ENCODE measurements at places on chromosomes 2 and 18.

DNA sequence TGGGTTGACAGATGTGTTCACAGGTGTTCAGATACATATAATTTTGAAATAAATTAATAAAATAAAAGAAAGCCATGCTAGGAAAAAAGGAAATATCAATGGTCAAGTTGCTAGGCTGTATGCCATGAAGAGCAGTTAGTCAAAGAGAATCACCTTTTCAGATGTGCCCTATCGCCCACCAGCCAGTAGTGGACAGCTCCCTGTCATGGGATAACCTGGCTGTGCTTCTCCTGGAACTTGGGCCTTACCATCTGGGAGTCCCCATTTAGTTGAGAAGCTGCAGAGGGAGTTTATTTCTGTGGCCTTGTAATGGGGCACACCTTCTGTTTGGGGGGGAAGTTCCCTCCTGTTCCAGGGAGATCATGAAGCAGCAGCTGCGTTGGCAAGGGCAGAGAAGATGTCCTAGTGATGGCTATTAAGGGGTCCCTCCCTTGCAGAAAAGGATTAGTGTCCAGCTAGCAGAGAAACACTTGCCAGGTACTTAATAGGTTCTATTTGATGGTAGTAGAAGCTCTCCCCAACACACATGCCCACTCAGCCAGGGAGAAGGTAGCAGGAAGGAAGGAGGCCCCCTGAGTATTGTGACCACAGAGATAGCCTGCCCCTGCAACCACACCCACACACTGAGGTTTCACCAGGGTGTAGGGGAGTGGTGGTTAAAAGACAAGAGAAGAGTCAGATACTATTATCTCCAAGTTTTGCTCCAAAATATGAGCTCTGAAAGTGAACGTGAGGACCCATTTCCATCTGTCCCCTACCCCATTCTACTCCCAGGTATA lies 117.7 kb downstream of the B3GNT2 start:
- no peak for DNase-seq

DNA sequence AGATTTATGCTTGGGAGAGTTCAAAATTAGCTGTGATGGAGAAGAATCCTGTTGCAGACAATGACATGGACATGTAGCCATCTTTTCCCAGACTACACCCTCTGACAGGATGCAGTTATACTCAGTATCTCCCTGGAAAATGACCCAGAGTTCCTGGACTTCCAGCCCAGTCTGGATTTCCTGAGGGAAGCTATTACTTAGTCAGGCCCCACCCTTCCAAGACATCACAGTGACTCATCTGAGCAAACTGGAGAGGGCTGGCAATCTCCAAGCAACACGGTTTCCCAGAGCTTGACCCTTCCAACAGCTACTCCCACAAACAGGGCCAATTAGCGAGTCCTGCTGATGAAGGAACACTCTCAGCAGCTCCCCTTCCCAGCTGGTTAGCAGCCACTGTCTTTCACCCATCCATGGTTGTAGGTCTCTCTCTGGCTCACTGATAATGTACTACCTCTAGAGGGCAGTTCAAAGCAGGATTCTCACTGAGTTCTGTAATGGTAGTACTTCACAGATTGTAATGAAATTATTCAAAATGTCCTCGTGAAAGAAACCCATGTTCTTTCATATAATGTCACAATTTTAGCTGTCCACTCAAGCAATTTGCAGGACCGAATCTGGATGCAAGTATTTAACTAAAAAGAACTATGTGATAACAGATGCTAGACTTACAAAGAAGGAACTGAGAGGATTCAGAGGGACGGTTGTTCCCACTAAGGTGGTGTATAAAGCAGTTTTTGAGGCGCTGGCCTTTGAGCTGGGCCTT lies 110.2 kb downstream of the MDH1 start:
- DNase-seq, result peak; percentile 52

- DNase-seq, result no peak
Observed at GRCh38 chr2:11896386-11896785, 150.0 kb downstream of the LPIN1 start.

DNA sequence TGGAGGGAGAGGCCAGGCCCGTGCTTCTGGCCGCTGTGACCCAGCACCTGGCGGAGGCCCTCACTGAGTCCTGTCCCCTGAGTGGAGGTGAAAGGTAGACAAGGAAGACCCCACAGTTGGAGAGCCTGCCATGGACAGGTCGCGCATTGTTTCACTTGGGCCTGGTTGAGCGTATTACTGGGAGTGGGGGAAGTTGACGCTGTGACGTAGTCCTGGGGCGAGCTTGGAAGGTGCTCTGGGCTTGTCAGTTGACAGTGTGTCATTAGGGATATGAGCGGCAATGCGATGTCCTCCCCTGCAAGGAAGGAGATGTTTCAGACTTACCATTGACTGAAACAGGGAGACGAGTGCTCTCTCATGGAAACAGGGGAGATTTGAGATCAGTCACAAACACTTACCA lies 127.1 kb downstream of the SH3RF3 start:
- no peak for DNase-seq

DNA sequence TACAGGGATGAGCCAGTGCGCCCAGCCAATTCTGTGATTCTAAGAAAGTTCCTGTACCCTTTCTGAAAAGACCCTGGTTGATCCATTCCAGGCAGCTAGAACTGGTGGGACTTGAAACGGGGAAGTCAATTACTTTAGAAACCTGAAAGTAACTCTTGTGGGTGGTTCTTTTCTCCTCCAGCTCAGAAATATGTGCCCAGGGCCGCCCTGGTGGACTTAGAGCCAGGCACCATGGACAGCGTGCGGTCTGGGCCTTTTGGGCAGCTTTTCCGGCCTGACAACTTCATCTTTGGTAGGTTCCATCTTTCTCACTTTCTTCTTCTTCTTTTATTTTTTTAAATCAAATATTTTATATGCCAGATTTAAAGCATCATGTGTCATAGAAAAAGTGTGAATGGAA lies 2.7 kb downstream of the TUBB6 start:
- no peak for DNase-seq

- no peak for DNase-seq
Observed at GRCh38 chr2:100184055-100184737, 41.8 kb upstream of the AFF3 start.

DNA sequence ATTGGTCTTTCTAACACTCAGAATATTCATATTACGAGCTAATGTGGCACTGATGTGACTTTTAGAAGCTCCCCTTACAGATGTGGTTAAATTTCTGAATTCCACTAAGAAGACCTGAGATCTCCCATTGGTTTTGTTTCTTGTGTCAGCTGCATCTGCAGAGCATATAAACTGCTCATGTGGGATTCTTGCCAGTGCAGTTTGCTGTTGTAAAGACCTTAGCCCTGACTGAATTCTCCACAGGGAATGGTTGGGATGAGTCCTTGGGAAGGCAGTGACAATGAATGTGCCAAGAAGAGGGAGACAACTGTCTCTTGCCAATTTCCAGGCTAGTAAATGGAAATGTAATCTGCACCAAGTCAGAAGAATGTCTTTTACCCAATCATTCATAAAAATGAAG lies 94.1 kb downstream of the PTPRM start:
- no peak for DNase-seq

DNA sequence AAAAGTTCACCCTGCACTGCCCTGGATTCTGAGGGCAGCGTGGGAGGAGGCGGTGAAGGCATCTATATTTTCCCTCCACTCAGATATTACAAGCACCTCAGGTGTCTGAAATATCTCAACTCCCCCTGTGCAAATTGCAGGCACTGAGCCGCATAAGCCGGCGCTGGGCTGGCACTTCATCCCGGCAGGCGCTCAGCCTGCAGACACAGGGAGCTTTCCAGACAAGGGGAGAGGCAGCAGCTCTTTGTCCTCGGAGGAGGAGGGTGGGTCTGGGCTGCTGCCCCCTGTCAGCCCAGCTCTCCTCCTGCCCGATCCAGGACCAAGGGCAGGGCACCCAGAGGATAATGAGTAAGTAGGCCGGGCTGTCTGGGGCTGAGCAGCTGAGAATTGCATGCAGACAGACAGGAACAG lies 189.3 kb upstream of the MYT1L start:
- no peak for DNase-seq
